ENCODE measurements at places on chromosomes 2 and 18.

GRCh38 chr2:64735504-64735903 lies 81.8 kb upstream of the SERTAD2 start:
- no peaks in the 10 kb centered on the region for H3K36me3 ChIP-seq
- H3K27ac ChIP-seq, result no peak overlapping the region
- peaks cover 2% of the 10 kb centered on the region for H3K4me1 ChIP-seq
- no peaks in the 10 kb centered on the region for H3K27me3 ChIP-seq
- no peak overlapping the region for H3K4me3 ChIP-seq

GRCh38 chr2:185108588-185108987 lies 510.3 kb downstream of the ZNF804A start:
- no peaks in the 10 kb centered on the region for H3K4me1 ChIP-seq
- H3K4me3 ChIP-seq, result no peak overlapping the region
- no peak for DNase-seq
- H3K27ac ChIP-seq, result no peak overlapping the region

- no peak overlapping the region for H3K4me3 ChIP-seq
- H3K4me1 ChIP-seq, result no peaks in the 10 kb centered on the region
- no peak overlapping the region for H3K27ac ChIP-seq
- H3K36me3 ChIP-seq, result no peaks in the 10 kb centered on the region
- no peak for DNase-seq
These were observed 960.9 kb downstream of the SOCS6 start for GRCh38 chr18:71249791-71250190.

GRCh38 chr2:175251425-175252041 lies 70.0 kb upstream of the ATP5MC3 start:
- no peaks in the 10 kb centered on the region for H3K27me3 ChIP-seq
- no peaks in the 10 kb centered on the region for H3K4me1 ChIP-seq
- DNase-seq, result no peak
- H3K36me3 ChIP-seq, result peaks cover 5% of the 10 kb centered on the region
- H3K27ac ChIP-seq, result no peak overlapping the region
- no peak overlapping the region for H3K4me3 ChIP-seq

DNA sequence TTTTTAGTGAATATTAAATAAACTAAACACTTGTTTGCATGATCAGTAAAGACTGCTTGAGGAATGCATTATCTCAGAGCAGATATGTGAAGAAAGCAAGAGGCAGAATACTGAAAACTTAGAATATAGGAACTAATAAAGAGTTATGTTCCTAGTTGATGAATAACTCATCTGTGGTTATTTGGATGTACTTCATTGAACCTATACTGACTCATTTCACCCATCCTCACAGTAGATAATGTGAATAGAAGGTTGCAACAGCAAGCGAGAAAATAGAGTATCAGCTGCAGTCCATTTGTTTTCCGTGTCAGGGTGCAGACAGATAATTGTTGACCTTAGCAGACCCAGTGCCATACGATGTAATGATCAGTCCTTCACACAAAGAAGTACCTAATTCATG lies 945.7 kb upstream of the LRRTM1 start:
- no peak for DNase-seq
- H3K4me1 ChIP-seq, result no peaks in the 10 kb centered on the region
- H3K36me3 ChIP-seq, result no peaks in the 10 kb centered on the region
- no peaks in the 10 kb centered on the region for H3K27me3 ChIP-seq
- no peak overlapping the region for H3K4me3 ChIP-seq
- no peak overlapping the region for H3K27ac ChIP-seq

DNA sequence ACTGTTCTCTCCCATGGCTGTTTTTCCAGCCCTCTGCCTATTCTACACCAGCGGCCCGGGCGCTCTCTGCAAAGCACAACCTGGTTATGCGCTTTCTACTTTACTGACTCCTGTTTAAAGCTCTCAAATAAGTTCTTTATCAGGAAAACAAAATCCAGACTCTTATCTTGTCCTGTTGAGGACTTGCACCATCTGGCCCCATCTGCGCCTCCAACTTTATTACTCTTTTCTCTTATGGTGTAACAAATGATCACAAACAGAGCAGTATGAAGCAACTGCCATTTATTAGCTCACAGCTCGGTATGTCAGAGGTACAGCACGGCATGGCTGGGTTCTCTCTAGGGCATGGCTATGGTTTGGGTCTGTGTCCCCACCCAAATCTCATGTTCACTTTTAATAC lies 236.5 kb upstream of the NT5C1B start:
- H3K36me3 ChIP-seq, result no peaks in the 10 kb centered on the region
- no peaks in the 10 kb centered on the region for H3K4me1 ChIP-seq
- no peak overlapping the region for H3K4me3 ChIP-seq

GRCh38 chr18:55861266-55861665 lies 273.3 kb upstream of the TCF4 start:
- DNase-seq, result peak; percentile 48
- H3K27ac ChIP-seq, result no peak overlapping the region
- H3K36me3 ChIP-seq, result no peaks in the 10 kb centered on the region
- no peaks in the 10 kb centered on the region for H3K27me3 ChIP-seq

- DNase-seq, result no peak
- H3K27ac ChIP-seq, result no peak overlapping the region
- no peak overlapping the region for H3K4me3 ChIP-seq
- H3K27me3 ChIP-seq, result no peaks in the 10 kb centered on the region
- no peaks in the 10 kb centered on the region for H3K36me3 ChIP-seq
These were observed 123.7 kb upstream of the SMAD2 start for GRCh38 chr18:48053881-48054816.

- H3K4me1 ChIP-seq, result no peaks in the 10 kb centered on the region
- no peaks in the 10 kb centered on the region for H3K27me3 ChIP-seq
- peak overlapping the region; percentile 98 for H3K4me3 ChIP-seq
- H3K36me3 ChIP-seq, result no peaks in the 10 kb centered on the region
- no peak for DNase-seq
- no peak overlapping the region for H3K27ac ChIP-seq
These were observed 474 bp upstream of the GCA start for GRCh38 chr2:162343492-162343823.

DNA sequence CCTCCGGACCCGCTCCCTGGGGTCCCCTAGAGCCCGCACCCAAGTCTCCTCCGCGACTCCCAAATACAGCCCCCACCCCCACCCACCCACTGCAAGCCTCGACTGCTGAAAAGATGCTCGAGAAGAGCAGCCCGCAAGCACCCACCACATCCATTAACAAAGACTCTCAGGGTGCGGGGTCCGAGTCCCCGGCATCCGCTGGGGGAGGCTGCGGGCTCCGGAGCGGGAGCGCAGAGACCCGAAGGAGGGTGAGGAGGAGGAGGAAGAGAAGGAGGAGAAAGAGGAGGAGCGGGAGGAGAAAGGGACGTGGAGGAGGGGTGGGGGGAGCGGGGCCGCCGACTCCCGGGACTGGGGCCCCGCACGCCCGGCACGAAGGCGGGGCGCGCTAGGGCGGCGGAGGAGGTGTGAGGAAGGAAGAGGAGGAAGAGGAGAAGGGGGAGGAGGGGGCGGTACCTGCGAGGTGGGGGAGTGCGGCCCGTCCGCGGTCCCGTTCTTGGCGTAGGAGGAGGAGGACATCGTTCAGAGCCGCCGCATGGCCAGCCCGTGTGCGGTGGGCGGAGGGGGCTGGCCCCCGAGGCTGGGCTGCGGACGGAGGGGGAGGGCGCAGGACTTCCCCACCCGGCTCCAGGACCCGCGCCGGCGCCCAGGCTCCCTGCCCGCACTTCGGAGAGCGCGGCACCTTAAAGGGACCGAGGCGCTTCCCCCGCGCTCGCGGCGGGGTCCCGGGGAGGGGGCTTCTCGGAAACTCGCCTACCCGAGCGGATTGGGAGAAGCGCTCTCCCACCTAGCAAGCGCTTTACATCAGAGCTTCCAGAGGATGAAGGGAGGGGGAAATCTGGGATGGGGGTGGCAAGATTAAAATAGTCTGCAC lies at the start of gene CACNB4:
Gene CACNB4, minus strand, starts transcription at position 549 of the 871 bp plus-strand sequence.
- H3K4me3 ChIP-seq, result peak within 1 kb of the TSS; percentile 96
- H3K36me3 ChIP-seq, result no peaks in the 10 kb centered on the region
- peaks cover 28% of the 10 kb centered on the region for H3K27me3 ChIP-seq

DNA sequence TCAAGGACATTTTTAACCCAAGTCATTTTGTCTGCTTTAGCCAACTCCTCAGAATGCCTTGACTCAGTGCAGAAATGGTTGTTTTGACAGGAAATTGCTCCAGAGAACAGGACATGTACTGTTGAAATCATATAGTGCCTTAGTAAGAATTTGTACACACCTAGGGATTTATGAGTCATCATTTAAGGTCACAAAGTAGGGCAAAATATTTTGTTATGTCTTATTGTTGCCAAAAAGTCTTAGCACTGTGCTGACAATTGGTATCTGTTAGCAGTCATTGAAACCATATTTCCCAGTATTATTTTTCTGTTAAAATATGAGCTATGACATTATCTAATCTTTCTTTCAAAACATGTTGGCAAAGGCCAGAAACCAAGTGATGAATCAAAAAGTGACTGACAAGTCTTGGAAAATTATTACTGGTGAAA lies 104.5 kb downstream of the OSBPL6 start:
- H3K4me3 ChIP-seq, result no peak overlapping the region
- no peaks in the 10 kb centered on the region for H3K27me3 ChIP-seq
- no peaks in the 10 kb centered on the region for H3K36me3 ChIP-seq
- no peaks in the 10 kb centered on the region for H3K4me1 ChIP-seq

- no peak overlapping the region for H3K27ac ChIP-seq
- H3K4me1 ChIP-seq, result peaks cover 4% of the 10 kb centered on the region
- H3K4me3 ChIP-seq, result no peak overlapping the region
- H3K27me3 ChIP-seq, result no peaks in the 10 kb centered on the region
- no peaks in the 10 kb centered on the region for H3K36me3 ChIP-seq
These were observed 31.0 kb upstream of the GALNT3 start for GRCh38 chr2:165825041-165825440.

DNA sequence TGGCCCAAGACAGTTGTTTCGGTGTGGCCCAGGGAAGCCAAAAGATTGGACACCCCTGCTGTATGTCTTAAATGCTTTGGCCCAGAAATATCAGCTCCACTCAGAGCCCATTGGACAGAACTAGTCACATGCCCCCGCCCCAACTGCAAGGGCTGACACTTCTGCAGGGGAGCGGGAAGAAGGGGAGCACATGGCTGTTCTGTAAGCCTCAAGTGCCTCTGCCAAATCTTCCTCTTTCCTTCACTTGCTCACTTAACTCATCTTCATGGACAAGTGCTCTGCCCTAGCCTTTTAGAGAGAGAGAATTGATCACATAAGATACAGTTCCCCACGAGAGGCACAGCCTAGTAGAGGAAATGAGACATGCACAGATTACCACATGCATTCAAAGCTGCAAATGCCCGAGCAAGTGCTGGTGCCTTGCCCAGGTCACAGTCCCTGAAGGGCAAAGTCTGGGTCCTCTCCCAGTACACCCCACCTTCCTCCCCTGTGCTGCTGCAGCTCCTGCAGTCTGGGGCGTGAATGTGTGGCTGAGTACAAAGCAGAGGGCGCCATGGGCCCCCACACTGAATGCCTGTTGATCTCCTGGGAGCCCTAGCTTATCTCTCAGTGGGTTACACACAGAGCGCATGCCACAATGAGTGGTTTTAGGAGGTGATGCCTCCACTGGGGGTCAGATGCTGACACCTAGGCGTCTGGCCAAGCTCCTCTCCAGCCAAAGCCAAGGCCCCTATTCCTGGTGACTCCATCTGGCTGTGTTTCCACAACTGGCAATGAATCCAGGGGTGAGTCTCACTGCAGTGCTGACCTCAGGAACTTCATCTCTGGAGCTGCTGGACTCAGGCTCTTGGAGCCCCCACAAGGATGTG lies 135.3 kb downstream of the CTIF start:
- H3K4me1 ChIP-seq, result no peaks in the 10 kb centered on the region
- H3K4me3 ChIP-seq, result no peak overlapping the region
- no peak for DNase-seq
- H3K36me3 ChIP-seq, result peaks cover 16% of the 10 kb centered on the region
- no peaks in the 10 kb centered on the region for H3K27me3 ChIP-seq

DNA sequence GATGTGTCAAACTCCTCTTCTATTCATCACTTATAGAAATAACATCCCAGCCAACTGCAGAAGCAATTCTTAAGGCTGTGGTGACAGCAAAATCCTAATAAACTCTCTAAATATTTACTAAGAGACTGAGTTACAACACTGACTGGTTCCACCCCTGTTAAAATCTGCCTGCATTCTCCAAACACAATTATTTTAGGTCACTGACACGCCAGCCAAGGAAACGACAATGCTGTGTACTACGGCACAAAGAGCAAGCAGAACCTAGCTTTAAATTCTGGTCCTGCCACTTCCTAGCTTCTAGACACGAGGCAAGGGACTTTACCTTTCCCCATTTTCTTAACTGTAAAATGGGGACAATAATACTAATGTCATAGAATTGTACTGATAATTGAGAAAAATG lies 4.1 kb downstream of the CYRIA start:
- H3K4me1 ChIP-seq, result no peaks in the 10 kb centered on the region
- H3K27ac ChIP-seq, result no peak overlapping the region
- H3K27me3 ChIP-seq, result peaks cover 4% of the 10 kb centered on the region

DNA sequence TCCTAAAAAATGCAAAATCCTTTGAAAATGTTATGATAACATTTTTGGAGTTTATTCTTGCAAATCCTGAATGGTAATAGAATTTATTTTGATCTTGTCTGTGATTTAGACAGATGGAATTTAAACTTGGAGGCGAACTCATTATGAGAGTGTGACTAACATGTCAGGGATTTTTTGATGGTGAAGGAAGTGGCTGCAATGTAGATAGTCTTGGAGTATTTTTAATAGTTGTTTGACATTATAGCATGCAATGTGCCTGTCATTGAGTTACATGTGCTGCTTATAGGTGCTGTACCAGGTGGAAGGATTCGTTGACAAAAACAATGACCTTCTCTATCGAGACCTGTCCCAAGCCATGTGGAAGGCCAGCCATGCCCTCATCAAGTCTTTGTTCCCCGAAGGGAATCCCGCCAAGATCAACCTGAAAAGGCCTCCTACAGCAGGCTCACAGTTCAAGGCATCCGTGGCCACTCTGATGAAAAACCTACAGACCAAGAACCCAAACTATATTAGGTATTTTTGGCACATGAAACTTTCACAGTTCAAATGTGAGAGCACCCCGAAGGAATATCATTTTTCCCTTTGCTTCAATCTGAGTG lies 141.8 kb downstream of the MYO1B start:
- no peaks in the 10 kb centered on the region for H3K27me3 ChIP-seq
- DNase-seq, result no peak
- no peak overlapping the region for H3K27ac ChIP-seq

DNA sequence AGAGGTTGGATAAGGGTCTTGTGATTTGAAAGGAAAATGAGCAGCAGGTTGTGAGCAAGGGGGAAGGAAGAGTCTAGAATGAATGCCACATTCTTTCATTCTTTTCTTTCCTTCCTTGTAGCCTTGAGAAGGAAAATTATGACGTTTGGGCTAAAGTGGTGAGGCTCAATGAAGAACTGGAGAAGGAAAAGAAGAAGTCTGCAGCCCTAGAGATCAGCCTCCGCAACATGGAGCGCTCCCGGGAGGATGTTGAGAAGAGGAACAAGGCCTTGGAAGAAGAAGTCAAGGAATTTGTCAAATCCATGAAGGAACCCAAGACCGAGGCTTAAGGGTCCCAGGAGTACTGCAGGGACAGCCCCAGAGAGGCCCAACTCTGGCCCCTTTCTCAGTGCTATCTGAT lies 45.3 kb downstream of the BMP10 start:
- H3K27ac ChIP-seq, result no peak overlapping the region
- H3K36me3 ChIP-seq, result no peaks in the 10 kb centered on the region
- no peaks in the 10 kb centered on the region for H3K4me1 ChIP-seq
- no peak for DNase-seq
- H3K4me3 ChIP-seq, result no peak overlapping the region

GRCh38 chr2:133235968-133236367 lies 332.3 kb downstream of the NCKAP5 start:
- no peaks in the 10 kb centered on the region for H3K27me3 ChIP-seq
- DNase-seq, result no peak
- no peaks in the 10 kb centered on the region for H3K4me1 ChIP-seq
- no peak overlapping the region for H3K4me3 ChIP-seq
- H3K36me3 ChIP-seq, result no peaks in the 10 kb centered on the region
